ENCODE measurements at places on chromosomes 7 and 10.

GRCh38 chr7:156607332-156608172 is 33.0 kb upstream of the RNF32 start:
- DNase-seq, result no peak
- peaks cover 7% of the 10 kb centered on the region for H3K27me3 ChIP-seq
- H3K4me1 ChIP-seq, result peaks cover 16% of the 10 kb centered on the region
- H3K4me3 ChIP-seq, result peak overlapping the region; percentile 84

DNA sequence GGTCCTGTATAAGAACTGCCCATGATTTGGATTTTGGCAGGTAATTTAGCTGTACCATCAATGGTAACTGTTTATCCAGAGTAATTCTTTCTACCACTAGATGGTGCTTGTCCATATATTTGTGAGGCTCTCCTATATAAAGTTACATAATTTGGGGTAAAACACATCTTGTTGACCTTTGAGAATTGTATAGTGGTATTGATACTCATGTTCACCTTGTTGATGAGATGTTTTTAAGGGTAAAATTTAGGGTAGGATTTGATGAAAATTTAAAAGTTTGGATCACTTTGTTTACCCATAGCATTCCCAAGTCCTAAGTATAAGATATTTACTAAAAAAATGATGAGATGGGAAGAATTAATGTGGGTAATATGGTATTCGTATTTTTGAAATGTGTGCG is 31.6 kb downstream of the ST7 start:
- H3K36me3 ChIP-seq, result no peaks in the 10 kb centered on the region
- H3K27me3 ChIP-seq, result no peaks in the 10 kb centered on the region
- peaks cover 8% of the 10 kb centered on the region for H3K4me1 ChIP-seq
- peak overlapping the region; percentile 11 for H3K27ac ChIP-seq
- DNase-seq, result no peak

DNA sequence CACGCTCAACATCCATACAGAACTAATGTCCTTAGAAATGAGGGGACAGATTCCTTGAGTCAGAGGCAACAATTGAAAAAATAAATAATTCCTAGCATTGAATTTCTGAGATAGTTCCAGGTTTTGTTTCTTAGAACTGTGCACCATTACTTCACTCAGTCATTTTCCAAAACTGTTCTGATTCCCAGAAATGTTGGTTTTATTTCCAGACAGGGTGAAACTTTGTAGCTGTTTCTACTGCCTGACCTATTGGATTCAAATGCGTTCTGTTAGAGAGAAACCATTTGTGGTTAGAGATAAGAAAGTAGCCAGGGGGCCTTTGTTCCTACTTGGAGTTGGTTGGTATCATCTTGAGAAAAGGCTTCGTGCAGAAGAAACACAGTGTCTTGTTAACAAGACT is 8.1 kb upstream of the DEPP1 start:
- peaks cover 44% of the 10 kb centered on the region for H3K27me3 ChIP-seq
- peaks cover 2% of the 10 kb centered on the region for H3K4me1 ChIP-seq
- no peak overlapping the region for H3K27ac ChIP-seq

GRCh38 chr7:143499246-143499645 is 21.6 kb downstream of the TAS2R41 start:
- no peak overlapping the region for H3K4me3 ChIP-seq
- no peak overlapping the region for H3K27ac ChIP-seq
- DNase-seq, result no peak
- no peaks in the 10 kb centered on the region for H3K27me3 ChIP-seq

DNA sequence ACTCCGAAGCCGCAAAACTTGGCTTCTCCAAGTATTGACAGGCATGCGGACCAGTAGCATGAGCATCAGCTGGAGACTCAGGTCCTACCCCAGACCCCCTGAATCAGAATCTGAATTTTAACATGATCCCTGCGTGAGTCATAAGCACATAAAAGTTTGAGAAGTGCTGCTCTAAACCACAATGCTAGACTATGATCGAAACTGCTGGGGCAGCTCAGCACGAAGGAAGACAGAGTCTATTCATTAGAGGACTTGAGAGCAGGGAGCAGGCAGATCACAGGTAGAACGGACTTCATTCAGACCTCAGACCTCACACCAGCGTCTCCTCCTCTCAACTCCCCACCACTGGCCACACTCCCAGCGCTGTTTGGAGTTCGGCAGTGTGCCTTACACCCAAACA is 16.9 kb downstream of the CAMK2G start:
- no peaks in the 10 kb centered on the region for H3K27me3 ChIP-seq
- H3K27ac ChIP-seq, result peak overlapping the region; percentile 87
- DNase-seq, result no peak

- peaks cover 17% of the 10 kb centered on the region for H3K4me1 ChIP-seq
- peak overlapping the region; percentile 9 for H3K4me3 ChIP-seq
- no peaks in the 10 kb centered on the region for H3K36me3 ChIP-seq
- no peak for DNase-seq
- H3K27me3 ChIP-seq, result no peaks in the 10 kb centered on the region
These were observed 80.1 kb upstream of the PRSS1 start for GRCh38 chr7:142669074-142669654.

DNA sequence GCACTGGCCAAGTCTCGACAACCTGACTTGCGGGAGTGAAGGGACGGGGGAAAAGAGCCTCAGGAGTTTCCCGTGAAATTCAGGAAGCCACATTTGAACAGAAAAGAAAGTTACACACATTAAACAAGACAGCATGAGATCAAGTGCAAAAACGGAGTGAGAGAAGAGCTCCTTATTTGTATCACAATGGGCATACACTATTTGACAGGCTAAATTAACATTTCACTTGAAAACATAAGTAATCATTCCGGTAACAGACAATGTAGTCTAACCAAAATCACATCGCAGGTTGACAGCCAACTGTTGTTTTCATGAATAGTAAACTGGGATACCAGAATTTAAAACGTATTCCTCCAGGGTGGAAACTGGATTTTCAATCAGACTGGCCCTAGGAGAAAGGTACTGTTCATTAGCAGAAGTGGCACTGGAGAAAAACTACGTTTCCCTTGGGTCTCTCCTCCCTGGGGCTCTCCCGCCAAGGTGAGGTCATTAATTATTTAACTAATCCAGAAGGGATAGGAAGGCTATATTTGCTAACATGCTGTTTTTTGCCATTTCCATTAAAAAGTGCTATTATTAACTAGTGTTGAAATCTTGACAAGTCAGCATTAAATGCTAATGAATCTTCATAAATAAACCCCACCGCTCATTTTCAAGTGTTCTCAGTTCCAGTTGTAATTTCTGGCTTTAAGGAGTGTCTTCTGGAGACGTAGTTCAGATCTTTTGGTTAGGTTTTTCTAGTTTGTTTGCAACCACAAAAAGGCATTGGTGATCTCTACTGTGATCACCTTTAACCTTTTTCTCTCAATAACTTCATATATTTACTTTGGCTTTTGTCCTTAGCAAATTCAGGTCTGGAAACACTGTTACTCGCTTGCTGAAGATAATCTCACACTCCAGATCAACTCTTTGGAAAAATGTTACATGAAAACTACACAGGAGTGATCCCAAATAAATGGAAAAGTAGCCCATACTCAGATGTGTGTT is 25.1 kb downstream of the RHEB start:
- H3K4me3 ChIP-seq, result no peak overlapping the region
- H3K4me1 ChIP-seq, result peaks cover 42% of the 10 kb centered on the region
- no peaks in the 10 kb centered on the region for H3K27me3 ChIP-seq
- DNase-seq, result no peak

GRCh38 chr10:110407301-110408170 is 90.2 kb upstream of the DUSP5 start:
- DNase-seq, result no peak
- no peak overlapping the region for H3K4me3 ChIP-seq
- no peak overlapping the region for H3K27ac ChIP-seq

DNA sequence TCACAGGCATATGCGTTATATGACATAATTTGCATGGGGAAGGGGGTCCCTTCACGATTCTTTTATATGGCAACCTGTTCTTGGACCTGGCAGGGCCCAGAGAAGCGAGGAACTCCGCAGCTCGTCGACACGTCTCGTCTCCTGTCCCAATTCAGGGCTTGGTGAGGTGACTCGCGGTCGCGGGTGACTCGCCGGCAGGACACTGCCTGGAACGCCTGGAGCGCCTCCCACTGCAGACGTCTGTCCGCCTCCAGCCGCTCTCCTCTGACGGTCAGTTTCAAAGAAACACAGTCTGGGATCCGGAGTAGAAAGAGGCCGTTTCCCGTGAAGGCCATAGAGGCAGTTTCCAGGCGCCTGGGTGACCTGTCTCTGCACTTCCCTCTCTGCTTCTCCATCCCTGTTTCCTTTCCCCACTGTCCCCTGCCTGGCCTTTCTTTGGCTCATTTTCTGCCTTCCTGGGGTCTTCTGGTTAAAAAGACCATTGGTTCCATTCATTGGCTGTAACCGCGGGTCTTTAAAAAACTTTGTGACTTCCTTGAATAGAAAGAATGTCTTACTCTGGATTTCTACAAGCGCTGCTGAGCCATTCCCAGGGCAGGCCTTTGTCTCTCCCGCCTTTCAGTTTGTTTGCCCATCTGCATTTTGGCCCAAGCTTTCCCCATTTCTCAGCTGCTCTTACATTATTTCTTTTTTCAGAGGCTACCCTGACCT is 1.2 kb downstream of the UPP1 start:
- peak overlapping the region; percentile 91 for H3K27ac ChIP-seq
- H3K36me3 ChIP-seq, result peaks cover 6% of the 10 kb centered on the region
- peaks cover 58% of the 10 kb centered on the region for H3K4me1 ChIP-seq
- DNase-seq, result no peak

GRCh38 chr7:154916381-154916780 is 86.5 kb downstream of the PAXIP1 start:
- no peaks in the 10 kb centered on the region for H3K36me3 ChIP-seq
- DNase-seq, result no peak
- peaks cover 3% of the 10 kb centered on the region for H3K4me1 ChIP-seq
- H3K27ac ChIP-seq, result no peak overlapping the region
- H3K4me3 ChIP-seq, result no peak overlapping the region
- peaks cover 21% of the 10 kb centered on the region for H3K27me3 ChIP-seq

DNA sequence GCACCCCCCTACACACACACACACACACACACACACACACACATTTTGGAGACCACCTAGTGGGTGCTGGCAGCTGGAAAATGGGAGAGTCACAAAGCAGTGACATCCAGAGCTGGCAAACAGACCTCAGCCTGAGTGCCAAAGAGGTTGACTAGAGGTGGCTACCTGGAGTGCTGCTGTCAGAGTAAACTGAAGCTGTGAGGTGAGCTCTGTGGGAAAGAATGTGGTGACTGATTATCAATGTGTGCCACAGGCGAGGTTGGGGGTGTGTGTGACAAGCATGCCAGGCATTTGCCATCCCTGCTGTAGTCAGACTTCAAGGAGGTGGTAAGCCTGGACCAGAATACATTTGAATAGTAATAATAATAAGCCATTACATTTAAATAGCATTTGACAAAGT is 120.6 kb downstream of the SLIT1 start:
- no peak for DNase-seq
- peaks cover 12% of the 10 kb centered on the region for H3K27me3 ChIP-seq
- H3K4me3 ChIP-seq, result no peak overlapping the region
- H3K27ac ChIP-seq, result no peak overlapping the region
- peaks cover 7% of the 10 kb centered on the region for H3K4me1 ChIP-seq

- peaks cover 2% of the 10 kb centered on the region for H3K36me3 ChIP-seq
- no peak for DNase-seq
- H3K27me3 ChIP-seq, result no peaks in the 10 kb centered on the region
These were observed 82.5 kb downstream of the VWDE start for GRCh38 chr7:12320987-12321647.

- H3K27ac ChIP-seq, result no peak overlapping the region
- H3K4me3 ChIP-seq, result no peak overlapping the region
- no peaks in the 10 kb centered on the region for H3K4me1 ChIP-seq
- no peak for DNase-seq
These were observed 331.1 kb downstream of the BICC1 start for GRCh38 chr10:58843760-58844159.

DNA sequence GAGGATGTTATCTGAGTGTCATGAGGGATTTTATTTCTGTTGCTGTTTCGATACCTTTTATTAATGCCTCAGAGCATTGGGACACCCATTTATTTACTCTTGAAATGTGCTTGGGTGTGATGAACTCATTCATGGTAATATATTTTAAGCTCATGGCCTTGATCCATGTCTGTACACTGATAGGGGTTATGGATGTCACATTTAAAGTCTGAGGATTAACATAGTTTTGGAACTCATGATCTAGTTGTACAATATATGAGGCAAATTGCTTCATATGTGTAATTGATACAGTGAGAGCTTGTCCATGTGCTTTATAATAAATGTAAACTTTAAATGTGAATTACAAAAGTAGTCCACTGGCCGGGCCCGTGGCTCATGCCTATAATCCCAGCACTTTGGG is 23.0 kb upstream of the ZRANB1 start:
- peaks cover 27% of the 10 kb centered on the region for H3K4me1 ChIP-seq
- H3K4me3 ChIP-seq, result peak overlapping the region; percentile 94
- H3K36me3 ChIP-seq, result no peaks in the 10 kb centered on the region
- no peaks in the 10 kb centered on the region for H3K27me3 ChIP-seq
- no peak for DNase-seq

DNA sequence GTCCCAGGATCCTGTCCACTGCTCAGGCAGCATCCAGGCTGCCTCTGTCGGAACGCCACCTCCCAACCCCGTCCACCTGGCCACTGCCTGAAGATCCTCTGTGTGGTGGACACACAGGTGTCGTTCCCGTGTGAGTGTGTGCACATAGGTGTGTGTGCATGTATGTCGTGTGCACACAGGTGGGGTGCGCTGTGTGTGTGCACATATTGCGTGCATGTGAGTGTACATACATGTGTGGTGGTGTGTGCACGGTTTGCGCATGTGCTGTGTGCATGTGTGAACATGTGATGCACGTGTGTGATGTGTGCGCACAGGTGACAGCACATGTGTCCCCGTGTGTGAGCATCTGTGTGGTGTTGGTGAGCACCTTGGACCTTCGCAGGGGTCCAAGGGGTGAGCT is 7.1 kb downstream of the TMEM184A start:
- no peaks in the 10 kb centered on the region for H3K27me3 ChIP-seq
- H3K27ac ChIP-seq, result no peak overlapping the region
- H3K36me3 ChIP-seq, result no peaks in the 10 kb centered on the region
- H3K4me1 ChIP-seq, result peaks cover 3% of the 10 kb centered on the region
- no peak for DNase-seq

GRCh38 chr7:24884401-24884800 is 95.6 kb downstream of the OSBPL3 start:
- peak overlapping the region; percentile 9 for H3K27ac ChIP-seq
- no peak overlapping the region for H3K4me3 ChIP-seq
- no peak for DNase-seq
- H3K4me1 ChIP-seq, result peaks cover 18% of the 10 kb centered on the region

DNA sequence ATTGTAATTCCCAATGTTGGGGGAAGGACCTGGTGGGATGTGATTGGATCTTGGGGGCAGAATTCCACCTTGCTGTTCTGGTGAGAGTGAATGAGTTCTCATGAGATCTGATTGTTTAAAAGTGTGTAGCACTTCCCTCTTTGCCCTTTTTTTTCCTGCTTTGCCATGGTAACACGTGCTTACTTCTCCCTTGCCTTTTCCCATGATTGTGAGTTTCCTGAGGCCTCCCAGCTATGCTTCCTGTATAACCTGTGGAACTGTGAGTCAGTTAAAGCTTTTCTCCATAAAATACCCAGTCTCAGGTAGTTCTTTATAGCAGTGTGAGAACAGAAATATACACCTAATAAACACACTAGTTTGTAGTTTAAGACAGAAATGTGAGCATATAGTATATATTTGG is 166.8 kb upstream of the MAGI2 start:
- no peaks in the 10 kb centered on the region for H3K36me3 ChIP-seq
- no peak for DNase-seq
- no peaks in the 10 kb centered on the region for H3K27me3 ChIP-seq
- no peak overlapping the region for H3K27ac ChIP-seq
- no peak overlapping the region for H3K4me3 ChIP-seq
- H3K4me1 ChIP-seq, result no peaks in the 10 kb centered on the region
